ENCODE measurements at places on chromosomes 6 and 20. TPM values are rescaled to one million over a fixed set of nuclear protein-coding genes. Genes with fewer than 3 reads are reported as not detected.

FAM210B gene
- polyA plus RNA-seq: 38.7 TPM

BMP2 gene
- polyA plus RNA-seq: not detected

HM13 gene
- 171 TPM for polyA plus RNA-seq

KHDC1L gene
- not detected for polyA plus RNA-seq

CCN5 gene
- polyA plus RNA-seq: not detected

RAB44 gene
- not detected for polyA plus RNA-seq

KCNK15 gene
- not detected for polyA plus RNA-seq

PLAGL2 gene
- polyA plus RNA-seq: 5.3 TPM

RGS17 gene
- not detected for polyA plus RNA-seq

GPLD1 gene
- polyA plus RNA-seq: 0.30 TPM

MLN gene
- polyA plus RNA-seq: not detected

CCM2L gene
- polyA plus RNA-seq: not detected

Measured in CD4-positive, alpha-beta memory T cell (primary cell).